ENCODE measurements at places on chromosomes 1 and 21.

DNA sequence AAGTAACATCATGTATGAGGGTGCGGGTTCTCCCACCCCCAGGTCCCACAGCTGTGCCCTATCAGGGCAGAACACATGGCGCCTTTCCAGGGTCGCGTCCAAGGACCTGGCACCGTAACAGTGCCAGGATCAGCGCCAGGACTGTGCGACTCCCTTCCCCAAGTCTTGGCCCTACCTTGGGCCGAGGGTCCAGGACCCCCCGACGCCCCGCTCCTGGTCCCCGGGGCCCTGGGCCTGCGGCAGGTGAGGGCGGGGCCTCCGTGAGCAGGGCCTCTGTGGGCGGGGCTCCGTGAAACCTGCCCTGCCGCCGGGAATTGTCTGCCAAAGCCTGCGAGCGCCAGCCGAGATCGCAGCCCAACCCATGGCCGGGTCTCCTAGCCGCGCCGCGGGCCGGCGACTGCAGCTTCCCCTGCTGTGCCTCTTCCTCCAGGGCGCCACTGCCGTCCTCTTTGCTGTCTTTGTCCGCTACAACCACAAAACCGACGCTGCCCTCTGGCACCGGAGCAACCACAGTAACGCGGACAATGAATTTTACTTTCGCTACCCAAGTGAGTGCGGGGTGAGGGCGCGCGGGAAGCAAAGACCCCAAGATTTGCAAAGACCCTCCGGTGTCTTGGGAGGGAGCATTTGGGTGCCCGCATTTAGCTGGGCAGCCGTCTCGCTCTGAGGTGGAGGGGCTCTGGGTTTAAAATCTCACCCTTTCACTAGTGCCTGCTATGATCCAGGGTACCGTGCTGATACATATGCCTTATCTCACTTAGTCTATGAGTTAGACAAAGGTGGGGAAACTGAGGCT, at the start of gene RHBG:
RHBG (plus strand) TSS at position 323 of the 796 bp plus-strand sequence; CDS start at position 362, 39 bp downstream.
- DNase-seq: no peak

DNA sequence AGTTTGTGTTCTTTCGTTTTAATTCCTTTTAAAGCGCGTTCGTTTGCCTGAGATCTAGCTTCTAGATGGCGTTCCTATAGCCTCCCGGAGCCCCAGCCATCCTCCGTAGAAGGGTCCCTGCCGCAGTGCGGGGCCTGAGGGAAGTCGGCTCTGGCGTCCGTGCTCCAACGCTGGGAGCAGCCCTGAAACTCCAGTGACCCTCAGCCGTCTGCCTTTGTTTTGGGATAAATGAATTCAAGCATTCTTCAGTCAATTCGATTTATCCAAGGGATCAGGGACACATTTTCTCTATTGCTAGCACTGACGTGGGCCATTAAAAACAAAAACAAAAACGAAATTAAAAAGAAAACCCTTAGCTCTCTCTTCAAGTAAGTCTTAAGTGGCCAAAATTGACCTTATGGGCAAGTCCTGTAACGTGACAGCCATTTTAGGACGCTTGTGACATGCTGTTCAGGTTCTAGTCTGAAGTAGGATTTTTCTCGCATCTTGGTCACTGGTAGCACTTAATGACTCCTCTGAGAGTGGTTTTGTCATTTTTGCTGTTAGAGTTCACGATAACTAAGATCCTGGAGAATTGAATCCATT, 742 bp upstream of the HSPA13 start:
- no peak for DNase-seq

- DNase-seq: no peak
Measured at GRCh38 chr1:245751116-245751515, 596.3 kb downstream of the KIF26B start.

- no peak for DNase-seq
Measured at GRCh38 chr1:209387271-209387968, 196.1 kb upstream of the CAMK1G start.

DNA sequence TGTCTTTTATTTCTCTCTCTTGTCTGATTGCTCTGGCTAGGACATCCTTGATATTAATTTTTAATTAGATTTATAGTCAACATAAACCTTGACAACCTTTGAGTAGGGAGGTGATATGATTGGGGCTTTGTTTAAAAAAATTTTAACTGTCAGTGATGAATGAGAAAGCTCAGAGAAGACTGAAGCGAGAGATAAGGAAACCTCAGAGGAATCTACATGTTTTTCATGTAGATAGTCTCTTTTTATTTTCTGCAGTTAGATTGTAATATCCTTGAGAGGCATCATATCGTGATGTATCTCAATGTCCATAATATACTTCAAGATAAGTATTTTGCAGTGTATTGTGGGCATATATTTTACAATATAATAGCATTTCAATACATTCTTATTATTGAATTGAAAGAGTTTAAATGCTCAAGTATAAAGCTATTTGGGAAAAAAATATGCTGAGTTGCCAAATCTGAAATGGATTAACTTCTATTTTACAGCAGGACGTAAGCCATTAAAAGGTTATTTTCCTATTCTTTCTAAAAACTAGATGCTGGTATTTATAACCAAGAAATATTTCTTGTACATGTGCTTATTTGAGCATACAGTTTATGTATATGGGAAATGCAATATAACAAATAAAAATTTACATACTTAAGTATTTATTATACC, 802.4 kb upstream of the ADGRL4 start:
- no peak for DNase-seq

DNA sequence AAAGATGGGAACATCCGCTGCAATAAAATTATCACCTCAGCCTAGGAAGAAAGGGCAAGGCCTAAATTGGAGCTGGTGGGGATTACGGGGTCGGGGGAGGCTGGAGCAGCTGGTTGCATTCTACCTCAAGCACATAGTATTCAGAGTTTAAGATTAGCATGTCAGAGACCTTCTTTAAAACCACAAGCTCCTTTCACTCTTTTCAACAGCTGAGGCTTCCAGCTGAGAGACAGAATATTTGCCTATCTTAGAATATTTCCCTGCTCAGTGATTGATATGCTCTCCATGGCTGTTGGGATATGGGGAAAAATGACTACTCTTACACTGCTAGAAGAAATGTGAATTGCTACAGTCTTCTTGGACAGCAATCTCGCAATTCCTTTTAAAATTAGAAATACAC, 248.6 kb downstream of the TBX15 start:
- DNase-seq: no peak

DNA sequence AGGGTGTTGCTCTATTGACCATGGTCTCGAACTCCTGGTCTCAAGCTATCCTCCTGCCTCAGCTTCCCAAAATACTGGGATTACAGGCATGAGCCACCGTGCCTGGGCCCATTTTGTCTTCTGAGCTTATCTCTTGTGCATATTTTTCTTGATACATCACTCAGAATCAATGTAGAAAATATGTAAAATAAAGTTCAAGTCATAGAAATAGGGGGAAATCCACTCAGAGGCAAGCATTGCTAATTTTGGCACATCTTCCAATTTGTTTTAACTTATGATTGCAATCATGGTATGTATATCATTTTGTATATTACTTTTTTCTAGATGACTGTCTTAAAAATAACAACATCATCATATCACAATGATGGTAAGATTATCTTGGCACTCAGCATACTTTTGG, 21.6 kb downstream of the RIT1 start:
- DNase-seq: no peak

- no peak for DNase-seq
Measured at GRCh38 chr1:151537112-151537511, 3.0 kb upstream of the TUFT1 start.

DNA sequence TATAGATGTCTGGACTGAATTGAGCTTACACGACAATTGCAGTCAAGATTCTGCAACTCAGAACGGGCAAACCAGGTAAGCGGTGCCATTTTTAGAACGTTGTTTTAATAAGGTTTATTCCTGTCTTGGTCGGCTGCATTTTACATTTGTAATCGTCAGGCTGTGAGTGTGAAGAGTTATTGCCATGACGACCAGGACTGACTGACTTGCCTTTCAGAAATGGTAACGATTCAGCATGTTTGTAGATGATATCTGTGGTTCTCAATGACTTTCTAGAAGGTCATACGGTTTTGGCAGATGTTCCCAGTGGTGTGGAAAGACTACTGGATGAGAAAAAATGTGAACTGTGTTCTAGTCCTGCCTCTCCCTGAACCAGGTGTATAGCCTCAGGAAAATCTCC, 271.3 kb upstream of the B3GALT2 start:
- DNase-seq: no peak

DNA sequence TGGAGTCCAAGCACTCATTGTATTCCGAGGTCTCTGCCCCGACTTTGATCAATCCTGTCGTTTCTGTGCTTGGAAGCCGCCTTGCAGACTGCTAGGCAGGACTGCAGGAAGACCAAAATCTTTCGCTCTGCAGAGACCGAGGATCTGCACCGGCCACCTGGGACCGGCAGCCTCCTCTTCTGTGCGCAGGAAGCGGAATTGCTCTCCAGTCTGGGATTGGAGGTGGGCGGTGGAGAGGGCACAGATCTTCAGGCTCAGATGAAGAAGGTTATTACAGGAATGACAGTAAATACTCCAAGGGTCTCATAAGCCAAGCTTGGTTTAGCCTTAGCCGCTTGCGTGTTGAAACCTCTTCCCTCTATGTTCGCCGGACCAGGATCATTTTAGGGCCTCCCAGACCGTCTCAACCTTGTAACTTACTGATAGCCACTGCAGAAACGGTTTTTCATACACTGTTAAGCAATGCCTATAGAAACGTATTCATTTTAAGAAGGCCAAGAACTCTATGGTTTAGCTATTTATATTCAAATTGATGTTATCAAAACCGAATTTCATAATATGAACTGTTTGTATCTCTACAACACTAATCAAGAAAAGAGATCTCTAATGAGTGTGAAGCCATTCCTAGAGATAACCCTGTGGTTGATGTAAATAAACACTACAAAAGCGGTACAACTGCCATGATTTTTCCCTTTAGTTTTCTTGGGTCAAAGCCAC, 1.1 kb downstream of the MIA3 start:
- no peak for DNase-seq

- DNase-seq: no peak
Measured at GRCh38 chr1:12543740-12544154, 74.3 kb downstream of the DHRS3 start.

- DNase-seq: no peak
Measured at GRCh38 chr1:201454608-201455007, 14.4 kb downstream of the PHLDA3 start.

GRCh38 chr1:114508386-114508898, 2.6 kb downstream of the TRIM33 start:
- DNase-seq: no peak

- no peak for DNase-seq
Measured at GRCh38 chr1:5503556-5504363, 488.5 kb downstream of the NPHP4 start.

DNA sequence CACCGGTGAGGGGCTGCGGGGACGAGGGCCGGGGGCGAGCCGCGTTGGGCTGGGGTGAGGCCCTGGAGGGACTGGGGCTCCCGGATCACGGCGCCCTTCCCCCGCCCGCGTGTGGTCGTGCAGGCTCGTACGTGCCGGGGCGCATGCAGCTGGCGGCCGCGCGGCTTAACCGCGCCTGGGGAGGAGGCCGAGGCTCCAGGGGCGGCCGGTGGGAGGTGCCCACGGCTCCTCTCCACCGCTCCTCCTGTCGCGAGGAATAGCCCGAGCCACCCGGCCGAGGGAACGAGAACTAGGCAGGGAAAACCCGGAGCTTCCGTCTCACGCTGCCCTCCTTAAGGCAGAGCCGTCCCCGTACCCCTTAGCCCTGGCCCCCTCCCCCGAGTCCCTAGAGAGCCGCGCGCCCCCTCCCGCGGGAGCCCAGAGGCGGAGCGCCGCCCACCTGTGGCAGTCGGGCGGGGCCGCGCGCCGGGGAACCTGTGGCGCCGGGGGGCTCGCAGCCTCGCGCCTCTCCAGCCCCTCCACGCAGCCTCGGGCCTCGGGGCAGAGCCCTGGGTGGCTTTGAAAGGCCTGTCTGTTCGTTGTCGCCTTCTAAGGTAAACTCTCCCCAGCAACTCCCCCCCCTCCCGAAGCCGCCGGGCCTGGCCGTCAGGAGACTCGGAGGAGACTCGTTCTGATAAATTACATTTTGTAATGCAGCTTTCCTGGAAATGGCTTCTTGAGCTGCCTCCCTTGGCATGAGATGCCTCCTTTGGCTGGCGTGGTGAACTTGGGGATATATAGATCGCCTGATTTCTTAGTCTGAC, 746 bp downstream of the AK4 start:
- DNase-seq: peak; percentile 38

DNA sequence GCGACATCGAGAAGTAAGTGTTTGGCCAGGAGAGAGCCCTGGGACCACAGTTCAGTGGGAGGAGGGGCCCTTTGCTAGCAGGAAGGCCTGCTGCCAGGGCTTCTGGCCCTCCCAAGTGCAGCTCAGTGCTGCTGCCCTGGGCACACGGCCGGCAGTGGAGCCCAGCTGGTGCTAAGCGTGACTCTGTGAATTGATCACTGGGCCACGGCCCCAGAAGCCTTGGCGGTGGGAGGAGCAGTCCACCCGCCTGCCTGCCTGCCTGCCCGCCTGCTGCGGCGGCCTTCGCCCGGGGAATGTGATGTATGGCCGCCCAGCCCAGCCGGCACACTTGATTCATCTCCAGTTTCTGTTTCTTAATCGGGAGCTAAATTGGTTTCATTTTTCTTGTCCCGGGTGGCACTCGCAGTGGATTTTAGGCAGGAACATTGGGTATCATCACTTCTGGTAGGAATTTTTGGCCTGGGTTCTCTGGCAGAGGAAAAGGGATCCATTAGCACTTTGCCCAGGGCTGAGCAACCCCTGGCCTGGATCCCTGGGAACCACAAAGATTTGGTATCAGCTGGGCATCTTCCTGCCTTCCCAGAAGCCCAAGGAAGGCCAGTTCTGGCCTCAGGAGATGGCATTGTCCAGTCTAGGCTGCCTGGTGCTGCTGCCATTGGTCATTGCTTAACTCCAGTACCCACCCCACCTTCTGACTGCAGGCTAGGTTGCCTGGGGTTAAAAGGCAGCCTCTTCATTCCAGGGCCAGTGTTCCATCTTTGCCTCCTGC, 28.6 kb downstream of the TMEM53 start:
- DNase-seq: no peak

- DNase-seq: no peak
Measured at GRCh38 chr1:22123071-22123390, 19.9 kb downstream of the WNT4 start.

- no peak for DNase-seq
Measured at GRCh38 chr1:161111527-161111926, 6.3 kb downstream of the PFDN2 start.

DNA sequence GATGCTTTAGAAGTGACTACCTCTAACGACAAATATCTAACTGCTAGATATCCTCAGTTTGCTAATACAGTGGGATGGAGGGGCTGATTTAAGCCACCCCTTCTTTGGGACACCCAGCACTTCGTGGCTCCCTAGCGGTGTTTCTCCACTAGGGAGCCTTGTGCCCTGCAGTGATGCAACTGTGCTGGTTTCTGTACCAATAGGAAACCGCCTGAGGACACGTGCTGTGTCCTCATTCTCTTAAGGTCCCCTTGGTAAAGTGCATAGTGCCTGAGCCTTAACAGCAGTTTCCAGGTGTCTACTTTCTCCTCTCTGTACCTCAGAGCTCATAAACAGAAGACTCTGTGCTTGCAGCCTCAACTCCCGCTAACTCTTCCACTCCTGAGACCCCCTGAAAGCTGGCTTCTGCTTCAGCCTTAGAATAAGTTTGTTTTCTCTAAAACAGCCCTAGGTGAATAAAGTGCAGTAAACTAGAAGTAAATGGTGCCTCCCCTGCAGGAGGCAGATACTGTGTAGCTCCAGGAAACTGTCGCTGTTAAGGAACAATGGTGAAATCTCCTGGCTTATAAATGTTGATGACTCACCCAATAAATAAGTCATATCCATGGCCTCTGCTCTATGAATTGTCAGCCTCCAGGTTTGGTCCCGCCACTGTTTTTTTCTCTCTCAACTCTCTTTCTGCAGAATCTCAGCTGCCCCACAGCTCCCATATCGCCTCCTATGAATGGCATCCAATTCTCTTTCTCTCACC, 130.4 kb downstream of the AK5 start:
- DNase-seq: no peak

GRCh38 chr1:67270541-67270940, 37.1 kb upstream of the IL12RB2 start:
- DNase-seq: no peak

All from stimulated activated CD4-positive, alpha-beta T cell treated with anti-CD3 and anti-CD28 coated beads, Interleukin-15, amount 100 ng/mL, for 48 hours (primary cell).